GM23248 (cell line): ENCODE measurements at places on chromosomes 2 and 18.

- DNase-seq = peak; percentile 79
Observed at GRCh38 chr2:149994057-149994728, 406.6 kb upstream of the MMADHC start.

DNA sequence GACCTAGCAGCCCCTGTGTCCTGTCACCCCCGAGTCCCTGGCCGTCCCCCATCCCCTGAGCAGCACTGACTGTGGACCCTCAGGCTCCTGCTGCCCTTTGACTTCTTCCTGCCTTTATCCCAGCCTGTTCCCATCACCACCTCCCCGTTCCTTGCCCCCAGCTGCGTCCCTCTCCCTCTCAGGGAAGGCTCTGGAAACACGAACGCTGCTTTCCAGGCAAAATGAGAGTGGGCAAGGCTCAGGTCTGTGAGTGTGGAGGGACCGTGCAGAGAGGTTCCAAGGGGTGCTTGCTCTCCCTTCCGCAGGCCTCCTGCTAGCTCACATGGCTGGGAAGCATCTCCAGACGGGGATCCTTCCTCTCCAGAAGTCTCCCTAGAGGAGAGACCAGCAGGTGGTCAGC is 501.8 kb upstream of the SALL3 start:
- DNase-seq = no peak

DNA sequence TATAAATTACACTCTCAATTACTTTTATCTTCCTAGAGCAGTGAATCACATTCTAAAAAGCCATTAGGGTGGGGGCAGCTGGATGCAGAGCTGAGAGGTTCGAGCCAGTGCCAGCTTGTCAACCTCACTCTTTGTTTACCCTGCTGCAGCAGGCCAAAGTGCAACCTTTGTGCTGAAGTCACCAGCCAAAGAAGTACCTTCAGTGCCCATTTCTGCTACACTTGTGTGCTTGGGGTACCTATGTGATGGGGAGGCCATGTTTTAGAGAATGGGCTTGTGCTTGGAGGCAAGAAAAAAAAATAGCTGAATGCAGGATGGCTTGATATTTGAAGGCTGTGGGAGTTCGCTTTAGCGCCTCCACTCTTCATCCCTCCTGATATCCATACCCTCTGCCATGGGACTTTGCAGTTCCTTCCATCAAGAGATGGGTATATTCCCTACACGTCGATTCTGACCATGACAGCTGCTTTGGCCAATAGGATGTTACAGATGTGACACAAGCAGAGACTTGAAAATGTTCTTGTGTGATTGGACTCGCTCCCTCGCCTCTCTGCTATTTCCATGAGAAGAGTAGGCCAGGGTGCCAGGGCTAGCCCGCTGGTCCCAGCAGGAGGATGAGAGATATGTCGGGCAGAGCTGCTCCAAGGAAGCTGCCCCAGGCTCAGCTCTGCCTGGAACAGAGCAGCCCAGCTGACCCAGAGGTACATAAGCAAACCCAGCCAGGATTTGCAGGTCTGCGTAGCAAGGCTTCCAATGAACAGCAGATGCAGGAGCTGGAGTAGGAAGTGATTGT is 12.7 kb upstream of the FZD5 start:
- no peak for DNase-seq

- DNase-seq = peak; percentile 78
Observed at GRCh38 chr2:201363857-201364560, 6.9 kb upstream of the FLACC1 start.

DNA sequence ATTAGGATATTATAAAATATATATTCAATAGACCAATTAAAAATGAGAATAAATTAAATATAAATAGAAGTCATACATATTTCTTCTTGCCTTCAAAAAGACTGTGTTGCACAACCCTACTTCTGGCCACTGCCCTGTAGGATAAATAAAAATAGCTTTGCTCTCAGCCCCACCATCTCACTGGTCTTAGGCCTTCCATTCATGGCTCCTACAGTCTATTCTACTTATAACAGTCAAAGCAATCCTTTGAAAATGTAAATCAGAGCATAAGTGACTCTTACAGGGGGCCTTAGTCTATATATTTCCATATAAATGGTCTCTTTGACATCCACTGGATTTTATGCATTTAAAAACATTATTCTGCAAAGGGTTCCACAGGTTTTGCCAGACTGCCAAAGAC is 72.9 kb downstream of the KLF7 start:
- DNase-seq = no peak
